ENCODE measurements at places on chromosomes 6 and 20. TPM values are rescaled to one million over a fixed set of nuclear protein-coding genes. Genes with fewer than 3 reads are reported as not detected.

Gene MUCL3
- total RNA-seq, result not detected

Gene RPS6KA2
- 5.6 TPM for total RNA-seq

Gene ERGIC3
- total RNA-seq, result 711 TPM

Gene KLC4
- total RNA-seq, result 47.7 TPM

Gene PTCRA
- not detected for total RNA-seq

DNA sequence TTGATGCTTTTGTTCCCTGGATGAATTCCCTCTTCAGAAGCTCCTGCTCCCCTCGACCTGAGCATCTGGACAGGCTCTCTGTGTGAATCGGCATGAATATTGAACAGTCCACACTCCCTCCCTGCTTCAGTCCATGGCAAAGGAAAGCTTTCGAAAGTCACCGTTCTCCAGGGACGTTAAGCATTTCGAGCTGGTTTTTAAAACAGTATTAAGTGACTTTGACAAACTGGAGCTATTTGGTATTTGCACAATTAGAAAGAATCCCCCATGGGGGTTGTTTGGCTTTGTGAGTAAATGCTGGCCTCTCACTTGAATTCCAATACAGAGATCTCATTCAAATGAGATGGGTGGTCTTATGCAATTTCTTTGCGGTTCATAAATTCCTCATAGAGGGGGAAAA lies 85.3 kb upstream of the TIAM2 start:
- no peak for DNase-seq

DNA sequence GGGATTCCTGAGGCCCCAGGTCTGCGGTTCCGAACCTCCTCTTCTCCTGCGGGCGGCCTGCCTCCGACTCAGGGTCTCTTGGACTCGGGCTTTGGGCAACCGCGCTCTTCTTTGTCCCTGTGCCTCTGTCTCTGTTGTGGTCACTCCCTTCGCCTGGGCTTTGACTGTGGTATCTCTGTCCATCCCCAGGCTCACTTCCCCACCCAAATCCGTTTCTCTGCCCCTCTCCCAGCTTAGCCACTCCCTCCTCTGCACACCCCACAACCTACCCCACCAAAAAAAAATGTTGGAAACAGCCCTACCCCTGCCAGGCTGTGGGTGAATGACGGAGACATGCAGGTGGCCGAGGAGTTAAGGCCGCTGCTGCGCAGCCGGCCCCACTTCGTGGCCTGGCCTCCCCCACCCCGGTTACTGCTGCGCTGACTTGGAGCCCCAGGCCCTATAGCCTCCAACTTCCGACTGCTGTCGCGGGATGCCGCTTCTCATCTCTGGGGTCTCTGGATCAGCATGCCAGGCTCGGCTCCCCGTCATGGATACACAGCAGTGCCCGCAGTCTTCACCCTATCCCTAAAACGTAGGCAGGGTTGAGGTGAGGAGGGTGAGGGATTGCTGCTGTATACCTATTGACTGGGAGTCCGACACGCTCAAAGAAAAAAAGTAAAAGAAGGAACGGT lies 2.7 kb upstream of the MAFB start:
- DNase-seq, result no peak

GRCh38 chr20:49846206-49846807 lies 33.7 kb downstream of the SLC9A8 start:
- peak; percentile 71 for DNase-seq
